ENCODE measurements at places on chromosomes 3 and 15.
A peak's percentile ranks its signal among the peaks of the same experiment; 100 is the strongest.

GRCh38 chr3:174495928-174496327 lies 363.2 kb upstream of the NAALADL2 start:
- DNase-seq = no peak

GRCh38 chr3:155243512-155243921 lies 50.0 kb downstream of the STRIT1 start:
- DNase-seq = no peak

GRCh38 chr15:70852501-70853317 lies 1.2 kb downstream of the LARP6 start:
- no peak for DNase-seq

DNA sequence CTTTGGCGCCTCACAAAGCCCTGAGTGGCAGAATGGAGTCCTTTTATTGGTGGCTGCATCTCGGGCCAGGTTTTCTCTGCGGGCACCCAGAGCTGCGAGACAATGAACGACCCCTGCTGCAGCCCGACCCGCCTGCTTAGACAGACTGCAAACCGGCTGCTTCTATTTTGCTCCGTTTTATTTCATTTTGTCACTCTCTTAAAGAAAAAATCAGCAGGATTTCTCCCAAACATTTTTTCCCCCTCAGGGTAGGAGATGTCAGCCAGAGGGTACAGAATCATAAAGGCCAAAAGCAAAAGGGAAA lies 64.8 kb downstream of the OXNAD1 start:
- DNase-seq = no peak

DNA sequence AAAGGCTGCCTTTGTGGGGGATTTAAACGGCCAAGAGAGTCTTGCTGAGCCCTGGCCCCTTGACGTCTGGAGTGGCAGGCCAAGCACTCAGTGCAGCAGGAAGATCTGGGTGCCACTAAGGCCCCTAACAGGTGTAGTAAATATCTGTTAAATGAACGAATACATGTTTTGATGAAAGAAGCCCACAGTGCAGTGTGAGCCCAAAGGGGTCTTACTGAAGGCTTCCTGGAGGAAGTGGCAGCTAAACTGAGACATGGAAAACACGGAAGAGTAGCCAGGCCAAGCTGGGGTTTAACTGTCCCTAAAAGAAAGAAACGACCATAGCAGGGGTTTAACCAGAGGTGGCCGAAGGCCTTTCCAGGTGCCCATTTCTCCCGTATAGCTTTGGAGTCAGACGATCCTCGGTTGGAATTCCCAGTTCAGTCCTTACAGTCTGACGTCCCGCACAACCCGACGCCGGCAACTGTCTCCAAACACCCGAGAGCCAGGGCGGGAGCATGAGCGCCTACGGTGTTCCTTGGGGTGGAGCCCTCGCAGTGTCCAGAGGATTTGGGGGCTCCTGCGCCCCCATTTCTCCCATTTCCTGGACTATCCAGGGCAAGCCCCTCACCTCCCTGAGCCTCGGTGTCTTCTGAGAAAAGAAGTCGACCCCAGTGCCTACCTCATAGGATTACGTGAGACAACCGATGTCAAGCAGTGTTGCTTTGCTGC lies 910 bp upstream of the ABHD6 start:
- no peak for DNase-seq

- no peak for DNase-seq
Measured at GRCh38 chr3:116141724-116142123, 303.6 kb downstream of the LSAMP start.

- DNase-seq = no peak
Measured at GRCh38 chr3:37994639-37994972, 4.0 kb downstream of the VILL start.

DNA sequence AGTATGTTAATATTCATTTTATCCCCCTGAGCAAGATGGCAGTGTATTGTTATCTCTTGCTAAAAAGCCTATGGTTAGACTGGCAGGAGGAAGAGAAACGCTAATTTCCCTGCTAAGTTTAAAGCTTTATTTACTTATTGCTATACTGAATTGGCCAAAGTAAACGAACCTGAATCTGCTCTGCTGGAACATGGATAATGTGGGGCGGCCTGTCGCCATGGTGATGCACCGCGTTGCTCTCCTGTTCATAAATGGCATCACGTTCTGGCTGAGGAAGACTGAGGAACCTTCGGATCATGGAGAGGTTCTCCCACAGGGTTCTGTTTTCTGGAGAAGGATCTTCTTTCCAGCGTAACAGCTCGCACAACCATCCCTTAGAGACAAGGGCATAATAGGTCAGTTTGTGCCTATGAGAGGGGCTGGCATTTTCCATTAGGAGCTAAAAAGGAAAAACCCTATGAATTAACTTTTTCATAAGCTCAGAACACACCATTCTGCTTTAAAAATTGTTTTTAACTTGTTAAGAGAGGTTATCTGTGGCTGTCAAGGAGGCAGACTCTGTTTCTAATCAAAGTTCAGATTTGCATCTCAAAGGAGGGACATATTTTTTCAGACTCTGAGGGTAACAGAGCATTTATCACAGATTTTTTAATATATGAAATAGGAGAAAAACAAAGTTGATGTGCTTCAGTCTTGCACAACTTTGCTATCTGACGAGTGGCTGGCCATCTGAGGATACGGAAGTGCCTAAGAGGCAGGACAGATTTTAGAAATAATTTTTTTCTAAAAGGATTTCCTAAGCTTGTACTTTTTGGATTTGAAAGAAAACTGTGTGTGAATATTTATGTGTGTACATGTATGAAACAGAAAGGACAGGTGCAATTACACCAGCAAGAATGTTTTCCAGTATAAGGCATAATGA lies 73.1 kb downstream of the SATB1 start:
- no peak for DNase-seq

DNA sequence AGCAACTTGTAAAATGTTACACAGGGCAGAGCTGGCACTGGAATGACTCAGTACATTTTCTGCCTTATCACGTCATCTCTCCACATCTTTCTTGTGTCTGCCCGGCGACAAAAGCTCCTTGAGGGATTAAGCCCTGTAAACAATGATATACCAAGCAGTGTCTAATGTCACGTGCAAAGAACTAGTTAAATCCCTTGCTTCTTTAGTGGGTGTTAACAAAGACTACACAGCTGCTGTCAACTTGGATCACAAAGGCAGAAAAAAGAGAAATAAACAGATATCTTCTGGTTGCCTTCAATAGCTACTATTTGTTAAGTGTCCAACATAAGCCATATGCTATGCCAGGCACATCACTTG lies 48.1 kb upstream of the FRMD4B start:
- no peak for DNase-seq

GRCh38 chr3:86845726-86846125 lies 145.2 kb downstream of the VGLL3 start:
- DNase-seq = no peak

DNA sequence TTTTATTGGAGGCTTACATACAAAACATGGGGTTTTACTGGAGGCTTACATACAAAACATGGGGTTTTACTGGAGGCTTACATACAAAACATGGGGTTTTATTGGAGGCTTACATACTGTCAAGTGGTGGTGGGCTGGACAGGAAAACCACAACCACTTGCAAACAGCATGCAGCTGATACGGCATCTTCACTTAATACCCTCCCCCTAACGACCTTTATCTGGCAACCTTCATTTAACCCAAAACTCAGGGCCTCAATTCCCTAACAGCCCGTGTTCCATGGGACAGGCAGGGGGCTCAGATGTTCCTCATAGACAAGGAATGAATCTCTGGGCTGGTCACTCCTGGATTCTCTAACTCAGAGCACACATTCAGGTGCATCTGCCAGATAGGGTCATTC lies 137.1 kb downstream of the CD47 start:
- DNase-seq = no peak

DNA sequence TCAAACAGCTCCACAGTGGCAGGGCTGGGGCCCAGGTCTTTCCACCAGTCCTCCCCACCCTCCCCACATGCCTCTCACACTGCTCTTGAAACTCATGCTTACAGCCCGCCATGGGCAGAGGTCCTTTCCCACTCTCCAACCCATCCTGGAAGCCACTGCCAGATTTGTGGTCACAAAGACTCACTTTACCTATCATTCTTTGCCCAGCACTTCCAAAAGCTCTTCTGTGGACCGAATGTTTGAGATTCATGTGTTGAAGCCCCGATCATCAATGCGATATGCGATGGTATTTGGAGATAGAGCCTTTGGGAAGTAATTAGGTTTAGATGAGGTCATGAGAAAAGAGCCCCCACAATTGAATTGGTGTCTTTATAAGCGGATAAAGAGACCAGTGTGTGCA lies 247.8 kb downstream of the VPS13C start:
- no peak for DNase-seq

DNA sequence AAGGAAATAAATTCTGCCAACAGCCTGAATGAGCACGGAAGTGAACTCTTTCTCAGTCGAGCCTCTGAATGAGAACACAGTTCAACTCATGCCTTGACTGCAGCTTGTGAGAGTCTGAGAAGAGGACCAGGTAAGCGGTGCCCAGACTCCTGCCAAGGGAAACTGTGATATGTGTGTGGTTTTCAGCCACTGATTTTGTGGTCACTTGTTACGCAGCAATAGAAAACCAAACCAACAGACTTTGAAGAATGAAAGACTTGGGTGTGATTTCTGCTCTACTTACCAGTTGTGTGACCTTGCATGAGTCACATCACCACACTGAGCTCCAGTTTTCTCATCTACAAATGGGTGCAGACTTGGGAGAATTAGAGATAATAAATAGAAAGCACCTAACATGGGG lies 30.6 kb upstream of the FAM107A start:
- DNase-seq = no peak

GRCh38 chr3:56314842-56315241 lies 153.4 kb downstream of the ERC2 start:
- peak; percentile 71 for DNase-seq

- DNase-seq = no peak
Measured at GRCh38 chr3:59518283-59519055, 468.6 kb upstream of the CFAP20DC start.

DNA sequence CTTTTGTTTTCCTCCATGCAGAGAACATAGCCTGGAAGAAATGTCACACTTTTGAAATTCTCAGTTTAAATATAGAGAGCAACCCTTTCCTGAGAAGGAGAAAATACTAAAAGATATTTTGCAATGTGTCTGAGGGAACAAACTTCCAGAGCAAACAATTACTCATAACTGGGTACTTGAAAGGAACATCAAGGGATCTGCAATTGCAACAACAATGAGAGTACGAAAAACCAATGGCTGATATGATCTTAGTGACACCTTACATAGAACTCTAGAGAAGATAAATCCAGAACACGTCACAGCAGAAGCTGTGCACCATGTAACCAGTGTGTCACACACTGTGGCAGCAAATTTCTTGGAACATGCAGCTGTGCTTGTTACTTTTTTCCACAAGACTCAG lies 14.6 kb upstream of the ARPP21 start:
- DNase-seq = no peak

DNA sequence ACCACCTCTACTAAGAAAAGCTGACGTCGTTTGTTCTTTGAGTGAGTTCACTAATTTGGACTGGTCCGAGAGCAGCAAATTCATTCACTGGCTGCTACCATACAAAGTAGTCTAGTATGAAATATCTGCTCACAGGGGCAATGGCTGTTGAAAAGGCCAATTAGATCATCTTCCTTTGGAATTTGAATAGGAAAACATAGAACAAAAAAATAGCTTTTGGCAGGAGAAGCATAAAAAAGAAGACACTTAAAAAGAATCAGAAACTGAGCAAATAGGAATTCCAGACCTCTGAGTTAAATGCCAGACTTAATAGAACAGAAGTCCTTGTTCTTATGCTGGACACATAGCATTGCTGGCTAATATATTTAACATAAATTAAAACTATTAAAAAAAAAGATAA lies 159.3 kb downstream of the IL1RAP start:
- DNase-seq = no peak

GRCh38 chr3:194494951-194495374 lies 8.2 kb upstream of the ATP13A3 start:
- no peak for DNase-seq

- peak; percentile 67 for DNase-seq
Measured at GRCh38 chr3:31533169-31534064, 692 bp downstream of the STT3B start.

DNA sequence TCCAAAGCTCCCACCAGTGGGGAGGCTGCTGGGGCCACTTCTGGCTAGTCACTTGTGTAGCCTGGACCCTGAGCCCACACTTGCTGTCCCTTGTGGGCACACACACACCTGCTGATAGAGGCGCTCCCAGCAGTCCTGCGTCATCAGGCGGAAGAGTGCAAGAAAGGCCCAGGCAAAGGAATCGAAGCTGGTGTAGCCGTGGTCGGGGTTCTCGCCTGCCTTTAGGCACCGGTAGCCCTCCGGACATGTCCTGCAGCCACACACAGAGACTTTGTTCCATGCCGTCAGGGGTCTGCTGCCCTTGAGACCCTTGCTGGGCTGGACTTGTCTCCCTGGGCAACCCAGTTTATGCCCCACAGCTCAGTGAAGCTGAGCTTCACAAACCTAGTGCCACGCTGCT lies 42.9 kb downstream of the SCN5A start:
- DNase-seq = no peak

- no peak for DNase-seq
Measured at GRCh38 chr3:156187146-156187769, 66.9 kb downstream of the KCNAB1 start.

DNA sequence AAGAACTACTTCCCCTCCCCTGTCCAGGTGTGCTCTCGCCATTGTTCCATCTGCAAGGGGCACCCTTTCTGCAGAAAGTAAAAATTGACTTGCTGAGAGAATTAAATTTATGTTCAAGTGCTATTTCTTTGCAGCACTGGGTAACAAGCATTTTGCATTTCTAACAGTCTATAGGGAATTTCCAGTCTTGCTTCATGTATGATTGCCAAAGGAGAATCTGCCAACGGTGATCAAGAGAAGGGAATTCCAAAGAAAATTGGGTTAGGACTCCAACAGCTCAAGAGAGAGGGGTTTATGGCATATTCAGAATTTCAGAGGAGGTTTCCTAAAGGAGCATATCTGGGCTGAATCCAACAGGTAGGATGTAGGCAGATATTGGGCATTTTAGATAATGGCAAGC lies 136.7 kb upstream of the WNT5A start:
- no peak for DNase-seq

DNA sequence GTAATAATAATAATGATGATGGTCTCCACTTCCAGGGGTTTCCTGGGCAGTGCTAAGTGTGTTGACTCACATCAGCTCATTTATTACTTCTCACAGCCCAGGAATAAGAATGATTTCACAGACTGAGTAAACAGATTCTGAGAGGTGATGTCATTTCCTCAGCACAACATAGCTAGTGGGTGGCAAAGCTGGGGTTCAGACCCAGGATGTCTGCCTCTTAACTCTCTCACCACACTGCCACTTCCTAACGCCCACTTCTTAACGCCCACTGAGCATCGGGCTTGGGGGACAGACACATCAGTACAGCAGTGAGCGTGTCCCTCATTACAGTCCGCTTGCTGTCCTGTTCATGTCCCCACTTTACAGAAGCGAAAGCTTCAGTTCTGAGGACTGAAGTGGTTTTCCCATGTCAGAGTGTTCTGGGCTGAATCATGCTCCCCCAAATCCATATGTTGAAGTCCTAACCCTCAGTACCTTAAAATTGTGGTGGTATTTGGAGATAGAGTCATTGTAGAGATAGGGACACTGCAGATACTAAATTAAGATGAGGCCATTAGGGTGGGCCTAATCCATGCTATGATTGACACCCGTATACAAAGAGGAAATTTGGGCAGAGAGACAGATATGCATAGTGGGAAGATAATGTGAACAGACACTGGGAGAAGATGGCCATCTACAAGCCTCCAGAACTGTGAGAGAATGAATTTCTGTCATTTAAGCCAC lies 68.0 kb downstream of the ATP2B2 start:
- no peak for DNase-seq

- DNase-seq = no peak
Measured at GRCh38 chr3:107727102-107727501, 204.3 kb downstream of the BBX start.
